ENCODE measurements at places on chromosomes 11 and 22. TPM values are rescaled to one million over a fixed set of nuclear protein-coding genes. Genes with fewer than 3 reads are reported as not detected.

DNA sequence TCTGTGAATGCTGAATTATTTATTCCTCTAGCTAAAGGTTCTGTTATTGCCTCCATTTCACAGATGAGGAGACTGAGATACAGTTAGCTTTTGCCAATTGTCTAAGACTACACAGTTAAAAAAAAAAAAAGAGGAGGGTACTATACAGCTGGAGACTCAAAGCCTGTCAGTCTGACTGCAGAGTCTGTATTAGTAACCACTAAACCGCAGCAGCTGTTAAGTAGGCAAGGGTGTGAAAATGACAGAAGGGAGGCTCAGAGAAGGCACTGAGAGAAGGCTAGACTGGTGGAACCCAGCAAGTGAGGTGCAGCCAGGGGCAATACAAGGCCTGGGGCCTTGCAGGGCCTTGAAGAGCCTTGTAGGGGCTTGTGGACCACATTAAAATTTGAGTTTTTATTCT, 181.2 kb downstream of the CSNK2A3 start:
- DNase-seq, result no peak

- no peak for DNase-seq
Observed at GRCh38 chr11:2586087-2586792, 113.6 kb downstream of the KCNQ1OT1 start.

DNA sequence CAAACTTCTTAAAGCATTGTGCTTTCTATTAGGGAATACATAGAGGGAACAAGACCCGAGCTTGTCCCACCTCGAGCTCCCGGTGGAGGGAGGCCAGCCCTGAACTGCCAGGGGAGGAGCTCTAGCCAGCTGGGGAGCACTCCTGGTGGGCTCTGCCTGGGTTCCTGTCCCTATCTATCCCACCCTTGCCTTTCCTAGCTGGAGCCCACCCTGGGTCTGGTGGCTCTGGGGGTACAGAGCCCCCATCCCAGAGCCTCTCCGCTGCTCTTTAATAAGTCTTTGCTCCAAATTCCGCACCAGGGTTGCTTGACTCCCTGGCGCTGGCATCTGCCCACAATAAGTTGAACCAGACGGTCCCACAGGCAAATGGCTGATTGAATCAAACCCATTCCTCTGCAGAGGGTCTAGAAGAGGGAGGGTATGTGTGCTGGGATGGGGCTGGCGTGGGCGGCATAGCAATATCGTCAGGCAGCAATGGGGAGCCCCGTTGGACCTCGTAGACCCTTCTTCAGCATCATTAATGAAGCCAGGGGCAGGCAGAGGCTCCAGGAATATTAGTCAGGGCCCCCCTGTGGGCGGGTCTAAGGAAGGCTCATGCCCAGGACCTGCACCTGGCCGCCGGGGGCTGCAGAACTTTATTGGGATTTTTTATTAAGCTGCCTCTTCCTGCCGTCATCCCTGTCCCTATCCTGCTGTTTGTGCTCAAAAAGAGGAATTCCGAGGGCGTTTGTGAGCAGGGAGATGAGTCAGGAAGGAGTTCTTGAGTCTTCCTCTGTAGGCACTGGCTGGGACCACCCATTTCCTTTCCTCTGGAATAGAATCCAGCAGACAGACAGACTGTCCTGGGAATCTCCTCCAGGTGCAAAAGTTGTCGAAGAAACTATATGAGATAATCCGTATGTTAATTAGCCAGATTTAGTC, 38.5 kb upstream of the RIC3 start:
- peak; percentile 2 for DNase-seq

Gene TIGD3
- not detected for total RNA-seq

GRCh38 chr11:32434356-32435151, 785 bp downstream of the WT1 start:
- no peak for DNase-seq

GRCh38 chr11:68038718-68039525, at the start of gene TCIRG1:
Gene TCIRG1, plus strand, starts transcription at chr11:68039025. Its CDS starts 2,247 bp downstream, at chr11:68041272.
- peak; percentile 45 for DNase-seq

Gene SCGB1A1
- total RNA-seq, result not detected

GRCh38 chr22:19679522-19680101, 34.7 kb upstream of the SEPTIN5 start:
- DNase-seq, result no peak

Gene MUC6
- total RNA-seq, result not detected

Measured in HFFc6 (cell line).